ENCODE measurements at places on chromosomes 12 and 14.

DNA sequence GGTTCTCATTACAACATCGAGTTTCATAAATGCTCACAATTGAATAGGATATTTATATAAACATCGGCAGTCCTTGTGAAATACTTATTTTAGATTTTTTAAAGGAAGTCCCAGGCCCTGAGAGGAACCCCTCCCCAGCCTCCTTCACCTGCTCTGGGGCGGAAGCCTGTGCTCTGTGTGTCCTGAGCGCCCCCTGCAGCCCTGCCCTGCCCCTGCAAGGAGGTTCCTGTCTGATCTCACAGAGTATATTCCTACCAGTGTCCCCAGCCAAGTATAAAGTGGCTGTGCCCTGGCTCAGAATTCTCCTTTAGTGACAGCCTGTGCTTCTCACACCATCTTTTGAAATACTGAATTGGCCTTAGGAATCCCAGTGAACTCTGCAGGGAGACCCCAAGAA is 659.5 kb downstream of the TMEM121 start:
- DNase-seq: peak; percentile 67

DNA sequence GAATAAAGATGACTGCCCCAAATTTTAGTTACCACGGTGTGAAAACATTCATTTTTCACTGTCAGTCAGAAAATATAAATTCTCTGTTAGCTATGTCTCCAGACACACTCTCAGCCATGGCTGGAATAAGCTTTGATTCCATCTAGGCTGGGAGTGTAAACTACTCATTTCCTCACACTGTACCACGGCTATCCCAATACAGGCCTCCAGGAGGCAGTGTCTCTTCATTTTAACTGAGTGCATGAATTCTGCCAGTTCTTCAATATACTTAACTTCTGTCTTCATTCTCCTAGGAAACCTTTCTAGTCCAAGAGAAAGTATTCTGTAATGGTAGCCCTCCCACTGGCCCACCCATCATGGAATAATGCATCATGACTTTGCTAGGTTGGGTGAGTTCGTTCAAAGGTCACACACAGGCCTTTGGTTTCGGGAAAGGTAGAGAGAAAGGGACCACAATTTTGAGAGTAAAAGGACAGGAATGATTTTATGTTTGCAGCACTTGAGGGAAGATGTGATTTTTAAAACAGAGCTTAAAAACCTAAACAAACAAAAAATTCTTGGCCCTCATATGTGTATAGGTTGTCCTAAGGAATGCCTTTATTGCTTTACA is 381.1 kb downstream of the SEC23A start:
- DNase-seq: no peak

DNA sequence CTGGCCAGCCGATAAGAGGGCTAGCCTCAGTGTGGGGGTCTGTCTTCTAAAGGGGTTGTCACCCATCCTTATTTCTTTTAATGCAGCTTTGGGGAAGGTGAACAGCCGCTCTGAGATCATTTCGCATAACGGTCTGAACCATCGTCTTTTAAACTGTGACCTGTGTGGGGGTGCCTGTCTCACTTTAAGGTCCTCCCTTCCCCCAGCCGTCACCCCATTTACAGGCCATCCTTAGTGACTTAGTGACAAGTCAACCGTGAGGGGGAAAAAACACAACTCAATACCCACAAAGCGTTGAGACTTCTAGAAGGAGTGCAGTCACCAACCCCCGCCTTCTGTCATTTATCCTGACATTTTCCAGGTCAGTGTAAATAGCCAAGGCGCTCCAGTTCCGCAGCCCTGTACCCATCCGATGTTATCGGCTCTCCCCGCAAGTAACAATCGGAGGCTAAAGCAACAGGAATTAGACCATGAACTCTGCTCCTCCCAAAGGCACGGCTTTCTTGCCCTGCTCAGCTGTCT is 505 bp upstream of the DENND5B start:
- no peak for DNase-seq

GRCh38 chr12:55942577-55943136 is 11.7 kb downstream of the DGKA start:
- DNase-seq: no peak

- no peak for DNase-seq
These were observed 51.5 kb downstream of the ST8SIA1 start for GRCh38 chr12:22283006-22283506.

DNA sequence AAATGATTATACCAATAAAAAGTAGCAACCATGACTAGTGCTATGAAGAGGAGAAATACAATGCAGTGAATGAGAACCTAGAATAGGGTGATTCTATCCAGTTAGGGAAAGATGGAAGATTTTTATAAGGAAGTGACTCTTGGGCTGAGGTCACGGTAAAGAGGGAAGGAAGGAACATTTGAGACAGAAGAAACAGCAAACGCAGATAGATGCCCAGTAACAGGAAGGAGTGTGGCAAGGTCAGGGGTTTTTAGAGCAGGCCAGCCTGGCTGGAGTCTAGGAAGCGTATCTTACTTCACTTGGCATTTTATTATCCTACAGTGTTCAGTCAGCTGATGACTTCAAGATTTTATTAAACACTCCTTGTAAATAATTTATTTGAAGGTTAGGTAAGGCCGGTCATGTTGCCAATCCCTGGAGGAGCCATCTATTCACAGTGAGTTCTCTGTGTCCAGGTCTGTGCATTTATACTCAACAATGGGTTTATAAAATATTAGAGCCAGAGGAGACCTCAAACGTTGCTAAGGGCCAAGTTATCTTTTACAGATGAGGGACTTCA is 170.6 kb downstream of the PRKCH start:
- DNase-seq: no peak

- DNase-seq: no peak
These were observed 27.0 kb upstream of the EID3 start for GRCh38 chr12:104276273-104277131.

- no peak for DNase-seq
These were observed 131.0 kb downstream of the TMEM132D start for GRCh38 chr12:129772501-129773493.

DNA sequence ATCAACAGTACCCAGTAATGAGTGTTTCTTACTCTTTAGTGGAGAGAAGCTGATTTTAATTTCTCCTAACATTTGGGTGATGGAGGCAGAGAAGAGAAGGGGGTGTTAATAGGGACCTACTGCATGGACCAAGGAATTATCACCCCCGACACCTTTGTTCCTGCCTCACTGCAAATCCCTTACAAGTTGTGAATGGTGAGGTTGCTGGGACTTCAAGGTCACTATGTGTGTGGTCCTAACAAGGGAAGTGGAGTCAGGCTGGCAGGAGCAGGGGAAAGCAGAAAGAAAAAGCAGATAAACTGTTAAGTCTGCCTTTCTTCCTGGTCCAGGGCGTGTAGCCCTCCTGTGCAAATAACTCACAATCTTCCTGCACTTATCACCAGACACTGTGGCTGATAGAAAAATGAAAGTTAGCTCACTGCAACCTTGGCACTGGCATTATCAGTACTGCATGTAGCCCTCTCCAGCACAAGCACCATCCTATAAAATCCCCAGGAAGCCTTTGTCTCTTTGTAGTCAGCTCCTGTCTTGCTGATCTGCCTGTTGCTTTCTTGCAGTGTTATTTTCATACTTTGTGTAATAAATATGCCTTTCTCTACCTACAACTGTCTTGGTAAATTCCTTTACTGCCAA is 112.3 kb upstream of the DNM1L start:
- DNase-seq: no peak

- DNase-seq: no peak
These were observed 23.0 kb upstream of the GPR33 start for GRCh38 chr14:31510855-31511254.

GRCh38 chr14:93007225-93007997 is 84.5 kb downstream of the CHGA start:
- DNase-seq: no peak

DNA sequence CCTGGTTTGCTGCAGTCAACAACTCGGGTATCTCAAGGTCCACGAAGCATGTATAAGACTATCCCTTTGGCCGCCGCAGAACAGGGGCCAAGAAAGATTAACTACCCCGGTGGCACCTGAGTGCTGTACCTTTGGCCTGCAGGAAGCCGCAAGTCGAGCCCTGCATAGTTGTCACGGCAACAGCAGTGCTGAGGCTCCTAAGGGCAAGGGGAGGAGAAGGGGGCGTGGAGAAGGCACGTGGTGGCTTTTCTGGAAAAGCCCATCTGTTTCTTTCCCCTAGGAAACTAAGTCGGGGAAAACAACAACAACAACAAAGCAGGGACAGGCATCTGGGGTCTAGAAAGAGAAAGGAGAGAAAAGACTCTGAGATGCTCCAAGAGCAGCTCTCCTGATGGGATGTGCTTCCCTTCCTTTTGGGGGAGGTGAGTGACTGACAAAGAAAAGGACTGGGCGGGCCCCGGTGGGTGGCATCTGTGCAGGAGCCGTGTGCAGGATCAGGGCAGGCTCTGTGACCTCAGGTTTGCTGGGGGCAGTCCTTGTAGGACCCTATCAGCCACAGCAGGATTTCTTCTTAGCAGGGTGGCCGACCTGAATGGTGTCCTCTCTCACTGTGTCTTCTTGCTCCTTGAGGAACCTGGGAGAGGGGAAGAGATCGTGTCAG is 123.9 kb downstream of the PRMT8 start:
- DNase-seq: no peak

DNA sequence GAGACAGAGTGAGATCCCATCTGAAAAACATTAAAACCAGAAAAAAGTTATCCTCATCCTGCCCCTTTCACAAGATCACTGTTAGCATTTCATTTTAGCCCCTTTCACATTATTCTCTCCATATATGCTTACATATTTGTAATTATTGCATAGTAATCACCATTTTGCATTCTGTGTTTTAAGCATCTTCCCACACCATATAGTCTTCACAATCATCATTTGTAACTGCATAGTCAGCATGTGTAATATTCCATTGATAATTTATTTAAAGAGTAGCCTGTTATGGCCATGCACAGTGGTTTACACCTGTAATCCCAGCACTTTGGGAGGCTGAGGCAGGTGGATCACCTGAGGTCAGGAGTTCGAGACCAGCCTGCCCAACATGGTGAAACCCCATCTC is 11.8 kb downstream of the PAPLN start:
- no peak for DNase-seq

DNA sequence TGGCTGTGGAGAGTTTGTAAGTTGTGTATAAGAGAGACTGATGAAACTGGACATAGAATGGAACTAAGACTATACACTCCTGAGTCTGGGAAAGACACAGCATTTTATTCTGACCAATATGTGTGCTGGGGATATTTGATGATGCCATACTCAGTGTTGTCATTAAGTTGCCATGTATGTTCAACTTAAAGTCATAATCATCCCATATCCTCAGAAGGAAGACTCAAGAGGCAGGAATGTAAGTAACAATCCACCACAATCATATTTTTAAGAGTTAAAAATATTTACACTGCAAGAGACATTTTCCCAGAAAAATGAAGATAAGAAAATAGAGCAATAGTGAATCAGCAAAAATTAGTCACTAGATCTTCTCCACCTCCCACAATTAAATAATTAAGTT is 120.1 kb downstream of the MDGA2 start:
- no peak for DNase-seq

GRCh38 chr12:14399871-14400270 is 34.4 kb downstream of the ATF7IP start:
- DNase-seq: no peak

DNA sequence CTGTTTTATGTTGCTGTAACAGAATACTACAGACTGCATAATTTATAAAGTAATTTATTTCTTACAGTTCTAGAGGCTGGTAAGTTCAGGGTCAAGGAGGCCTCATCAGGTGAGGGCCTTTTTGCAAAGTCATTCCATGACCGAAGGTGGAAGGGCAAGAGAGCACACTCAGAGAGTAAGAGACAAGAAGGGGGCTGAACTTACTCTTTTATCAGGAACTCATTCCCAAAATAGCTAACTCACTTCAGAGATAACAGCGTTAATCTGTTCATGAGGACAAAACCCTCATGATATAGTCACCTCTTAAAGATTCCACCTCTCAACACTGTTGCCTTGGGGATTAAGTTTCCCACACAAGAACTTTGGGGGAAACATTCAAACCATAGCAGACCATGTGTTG is 51.5 kb upstream of the RNU6-7 start:
- DNase-seq: no peak

DNA sequence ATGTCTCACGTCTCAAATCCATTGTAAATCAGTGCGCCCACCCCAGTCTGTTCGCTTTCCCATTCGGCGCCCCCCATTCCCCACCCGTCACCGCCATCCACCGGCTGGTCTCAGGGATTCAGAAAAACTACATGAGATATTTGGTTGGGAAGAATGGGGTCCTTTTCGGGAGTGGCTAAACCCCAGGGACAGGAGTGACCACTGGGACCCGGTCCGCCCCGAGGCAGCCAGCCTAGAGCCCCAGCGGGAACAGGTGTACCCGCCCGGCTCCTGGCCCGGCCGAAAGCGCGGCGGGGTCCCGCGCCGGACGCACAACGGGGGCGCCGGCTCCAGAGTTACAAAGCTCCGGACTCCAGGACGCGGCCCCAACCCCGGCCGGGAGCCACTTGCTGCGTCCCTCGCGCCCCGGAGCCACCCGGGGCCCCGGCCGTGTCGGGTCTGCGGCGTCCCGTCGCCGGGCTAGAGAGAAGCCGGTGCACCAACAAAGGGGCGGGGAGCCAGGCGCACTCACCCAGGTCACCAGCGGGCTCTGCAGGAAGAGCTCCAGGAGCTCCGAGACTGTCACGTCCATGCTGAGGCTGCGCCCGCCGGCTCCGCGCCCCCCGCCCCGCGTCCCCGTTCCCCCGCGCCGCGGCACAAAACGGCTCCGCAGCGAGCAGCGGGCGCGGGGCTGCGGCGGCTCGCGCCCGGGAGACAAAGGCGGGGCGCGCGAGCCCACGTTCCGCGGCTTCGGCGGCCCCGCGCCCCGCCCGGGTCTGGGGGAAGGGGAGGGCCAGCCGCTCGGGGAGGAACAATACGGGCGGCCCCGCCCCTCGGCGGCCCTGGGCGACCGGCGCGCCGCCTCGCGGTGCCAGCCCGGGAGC is at the start of gene CCDC88C:
Gene CCDC88C (minus strand): TSS at position 701 of the 863 bp plus-strand sequence. CDS start 130 bp downstream, at position 571.
- peak; percentile 75 for DNase-seq

- no peak for DNase-seq
These were observed 130.3 kb downstream of the CEP83 start for GRCh38 chr12:94329366-94329765.

DNA sequence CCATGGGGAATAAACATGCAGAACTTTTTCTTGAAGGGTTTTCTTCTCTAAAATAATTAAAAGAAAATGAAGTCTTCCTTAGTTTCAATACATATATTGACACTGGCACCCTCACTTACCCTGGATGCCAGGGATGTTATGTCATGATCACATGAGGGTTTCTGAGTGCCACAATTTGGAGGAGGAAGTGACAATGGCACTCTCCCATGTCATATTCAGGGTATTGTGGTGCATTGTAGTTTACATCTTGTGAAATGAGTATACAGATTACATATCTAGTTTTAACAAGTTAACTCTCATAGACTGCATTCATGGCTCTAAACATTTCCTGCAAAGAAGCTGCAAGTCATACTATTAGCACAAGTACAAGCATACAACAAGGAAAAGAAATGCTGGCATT is 37.7 kb downstream of the CCDC177 start:
- DNase-seq: no peak

GRCh38 chr14:82511399-82511798 is 977.7 kb upstream of the SEL1L start:
- no peak for DNase-seq

GRCh38 chr14:30559638-30560091 is 707 bp downstream of the G2E3 start:
- no peak for DNase-seq

- DNase-seq: no peak
These were observed 9.9 kb upstream of the DIABLO start for GRCh38 chr12:122235741-122236140.
